ENCODE measurements at places on chromosomes 5 and 9. TPM values are rescaled to one million over a fixed set of nuclear protein-coding genes. Genes with fewer than 3 reads are reported as not detected.

Gene FCN1
- not detected for total RNA-seq

Gene GDF9
- total RNA-seq, result 0.67 TPM

Gene NPM1
- total RNA-seq, result 1,897 TPM

Gene PCDHGB4
- total RNA-seq, result 0.07 TPM

Gene TMC1
- total RNA-seq, result not detected

Gene C7
- not detected for total RNA-seq

Gene TRIM36
- not detected for total RNA-seq

Gene PCDHB11
- not detected for total RNA-seq

Gene ADGRD2
- total RNA-seq, result not detected

Gene PCDHB15
- not detected for total RNA-seq

Gene ARL14EPL
- not detected for total RNA-seq

Gene MYMK
- not detected for total RNA-seq

Gene SLC25A2
- total RNA-seq, result 0.56 TPM

Gene CDX1
- total RNA-seq, result not detected

Gene PARP8
- total RNA-seq, result 128 TPM

Gene STC2
- total RNA-seq, result 13.0 TPM

GRCh38 chr5:82298668-82299067, 20.5 kb upstream of the RPS23 start:
- DNase-seq, result no peak

- DNase-seq, result peak; percentile 47
Observed at GRCh38 chr5:61534481-61535267, 202.6 kb downstream of the ZSWIM6 start.

- no peak for DNase-seq
Observed at GRCh38 chr9:86598411-86599239, 244.4 kb upstream of the TUT7 start.

DNA sequence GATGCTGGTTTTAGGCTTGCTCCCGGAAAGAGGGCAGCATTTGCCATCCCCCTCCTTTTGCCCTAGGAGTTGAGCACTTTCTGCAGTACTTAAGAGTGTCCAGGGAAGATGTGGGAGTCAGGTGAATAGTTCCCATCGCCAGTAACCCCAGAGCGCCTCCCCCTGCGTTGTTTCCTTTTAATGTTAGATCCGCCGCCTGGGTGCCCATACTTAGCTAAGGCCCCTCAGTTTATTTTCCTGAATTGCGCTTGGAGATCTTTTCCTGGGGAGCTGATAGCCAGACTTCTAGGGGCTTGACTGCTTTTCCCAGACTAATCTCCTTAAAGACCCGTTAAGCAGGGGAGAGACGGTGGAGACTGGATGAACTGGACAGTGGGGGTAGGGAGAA, 377 bp upstream of the PCDHAC2 start:
- no peak for DNase-seq

DNA sequence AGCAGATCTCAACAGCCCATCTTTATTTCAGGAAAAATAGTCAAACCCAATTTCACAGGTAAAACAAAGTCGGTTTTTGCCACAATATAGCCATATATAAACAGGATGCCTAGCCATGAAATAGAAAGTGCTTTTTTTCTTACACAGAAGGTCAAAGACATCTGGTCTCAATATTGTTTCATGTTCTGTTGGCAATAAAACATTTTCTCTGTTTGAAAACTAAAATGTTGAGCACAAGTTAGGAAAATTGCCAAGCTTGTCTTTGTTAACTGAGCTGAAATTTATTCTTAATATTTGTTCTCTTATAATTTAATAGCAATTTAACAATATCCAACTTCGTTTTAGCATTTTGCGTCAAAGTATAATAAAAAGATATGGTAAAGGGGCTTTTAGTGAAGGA, 673.4 kb downstream of the DTWD2 start:
- DNase-seq, result no peak

GRCh38 chr5:54227759-54228158, 82.6 kb downstream of the ARL15 start:
- DNase-seq, result no peak

- DNase-seq, result peak; percentile 28
Observed at GRCh38 chr9:90880669-90881068, 79.0 kb downstream of the SYK start.

GRCh38 chr5:95872346-95873268, 50.1 kb upstream of the GLRX start:
- no peak for DNase-seq

- no peak for DNase-seq
Observed at GRCh38 chr5:91183743-91184142, 199.4 kb downstream of the ARRDC3 start.

DNA sequence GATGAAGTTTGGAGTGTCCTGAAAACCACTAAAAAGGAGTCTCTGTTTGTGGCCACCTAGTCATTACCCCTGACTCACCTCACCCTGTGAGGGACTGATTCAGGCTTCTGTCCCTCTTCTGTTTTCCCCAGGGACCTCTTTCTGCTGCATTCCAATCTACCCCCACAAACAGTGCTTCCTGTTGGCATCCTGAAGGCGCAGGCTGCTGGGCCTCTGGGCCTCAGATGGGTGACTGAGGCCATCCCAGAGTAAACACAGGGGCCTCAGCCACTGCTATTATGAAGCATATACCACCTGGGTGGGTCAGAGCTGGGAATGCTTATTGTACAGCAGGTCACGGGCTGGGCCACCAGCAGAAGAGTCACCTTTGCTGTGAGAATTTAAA, 20.0 kb downstream of the MORN5 start:
- no peak for DNase-seq

DNA sequence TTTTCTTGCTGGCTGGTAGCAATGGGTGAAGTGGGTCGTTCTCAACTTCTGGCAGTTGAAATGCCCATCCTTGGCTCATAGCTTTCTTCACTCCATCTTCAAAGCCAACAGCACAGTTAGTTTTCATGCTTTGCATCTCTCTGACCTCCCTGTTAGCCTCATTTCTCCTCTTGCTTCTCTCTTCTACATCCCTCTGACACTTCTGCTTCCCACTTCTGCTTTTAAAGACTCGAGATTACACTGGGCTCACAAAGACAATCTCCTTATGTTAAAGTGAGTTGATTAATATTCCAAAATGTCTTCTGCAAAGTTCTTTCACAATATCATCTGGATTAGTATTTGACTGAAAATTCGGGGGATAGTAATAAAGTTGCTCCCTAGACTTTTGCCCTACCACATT, 684.8 kb upstream of the CCNG1 start:
- no peak for DNase-seq

DNA sequence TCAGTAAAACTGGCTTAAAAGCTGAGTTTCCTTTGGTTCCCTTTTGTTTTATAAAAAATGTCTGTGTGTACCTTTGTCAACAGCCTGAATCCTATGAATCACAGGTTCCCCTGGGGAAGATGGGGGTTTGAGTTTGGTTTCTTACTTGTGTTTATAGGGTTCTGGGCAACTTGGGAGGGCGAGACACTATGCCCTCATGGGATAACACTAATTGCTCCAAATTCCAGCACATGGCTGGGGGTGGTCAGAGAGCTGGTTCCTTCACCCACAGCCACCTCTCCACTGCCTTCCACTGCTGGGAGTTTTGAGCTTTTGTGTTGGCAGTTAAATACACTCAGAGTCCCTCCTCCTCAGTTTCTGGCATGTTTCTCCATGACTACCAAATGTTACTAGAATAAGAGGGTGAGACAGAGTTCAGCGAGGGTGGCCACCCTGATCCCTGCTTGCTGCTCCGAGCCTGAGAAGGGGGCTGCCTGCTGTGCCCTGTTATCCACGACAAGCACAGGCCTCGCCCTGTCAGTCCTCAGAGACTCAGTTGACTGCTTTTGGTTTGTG, 83.0 kb upstream of the EPB41L4B start:
- no peak for DNase-seq

DNA sequence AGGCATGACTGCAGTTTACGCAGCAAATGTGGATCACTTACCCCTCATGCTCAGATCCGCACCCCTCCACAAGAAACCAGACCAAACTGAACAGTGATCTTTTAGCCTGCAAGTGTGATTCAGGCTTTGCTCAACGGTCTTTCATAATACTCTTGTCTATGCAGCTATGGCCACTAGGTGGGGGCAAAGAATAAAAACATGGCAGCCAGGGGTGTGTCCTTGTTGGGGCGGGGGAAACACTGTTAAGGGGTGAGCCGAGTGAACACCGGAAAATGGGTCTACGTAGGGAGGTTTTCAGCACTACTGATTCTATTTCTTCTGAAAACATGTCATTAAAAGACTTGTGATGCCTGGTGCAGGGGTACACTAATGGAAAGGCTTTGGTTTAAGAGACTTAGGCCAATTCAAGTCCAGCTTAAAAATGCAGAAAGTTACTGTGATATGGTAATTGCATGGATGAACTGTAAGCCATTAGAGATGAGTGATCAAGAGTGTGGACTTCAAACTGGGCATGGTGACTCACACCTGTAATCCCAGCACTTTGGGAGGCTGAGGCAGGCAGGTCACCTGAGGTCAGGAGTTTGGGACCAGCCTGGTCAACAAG, 49.9 kb upstream of the GPR151 start:
- DNase-seq, result peak; percentile 73

DNA sequence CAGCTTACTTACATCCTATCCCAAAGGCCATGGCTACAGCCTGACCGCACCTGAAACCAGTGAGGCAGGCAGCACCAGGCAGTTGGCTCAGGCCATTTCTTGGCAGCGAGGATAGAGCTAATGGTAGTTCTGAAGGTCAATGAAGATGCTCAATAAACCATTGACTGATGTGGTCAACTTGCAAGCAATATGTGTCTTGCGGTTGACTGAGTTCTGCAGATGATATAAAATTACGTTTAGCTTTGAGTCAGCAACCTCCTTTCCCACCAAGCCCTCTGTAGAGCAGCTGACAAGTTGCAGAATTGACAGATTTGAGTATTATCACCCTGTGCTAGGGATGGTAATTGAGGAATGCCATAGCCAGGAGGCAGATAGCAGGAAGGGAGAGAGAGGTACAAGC, 189.0 kb upstream of the PUM3 start:
- DNase-seq, result peak; percentile 41

GRCh38 chr5:131194725-131195124, 24.0 kb downstream of the LYRM7 start:
- no peak for DNase-seq

- no peak for DNase-seq
Observed at GRCh38 chr5:92353107-92354030, 970.3 kb upstream of the ARRDC3 start.

GRCh38 chr9:70049236-70049635, 5.6 kb downstream of the MAMDC2 start:
- no peak for DNase-seq

- DNase-seq, result no peak
Observed at GRCh38 chr9:17750269-17750668, 171.4 kb downstream of the SH3GL2 start.

GRCh38 chr9:127446713-127447415, 4.3 kb downstream of the RPL12 start:
- no peak for DNase-seq

- DNase-seq, result no peak
Observed at GRCh38 chr9:114271556-114272510, 51.1 kb upstream of the ORM1 start.

DNA sequence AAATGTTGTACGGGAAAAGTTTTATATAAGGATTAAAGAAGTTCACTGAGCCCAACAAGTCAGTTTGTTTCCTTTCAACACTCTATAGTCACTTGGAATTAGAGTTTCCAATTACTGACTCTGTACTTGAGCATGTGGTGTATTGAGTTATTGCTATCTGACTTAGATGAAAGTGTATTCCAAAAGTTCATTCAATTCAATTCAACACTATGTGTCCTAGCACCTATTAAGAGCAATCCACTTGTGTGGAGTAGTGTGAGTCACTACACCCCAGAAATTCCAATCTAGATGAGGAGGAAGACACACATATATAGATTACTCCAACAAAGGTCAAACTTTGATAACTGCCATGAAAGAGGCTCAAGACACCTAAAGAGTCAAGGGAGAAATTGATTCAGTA, 98.2 kb upstream of the SLCO6A1 start:
- DNase-seq, result no peak

- peak; percentile 59 for DNase-seq
Observed at GRCh38 chr5:35129921-35130485, 82.3 kb upstream of the AGXT2 start.

DNA sequence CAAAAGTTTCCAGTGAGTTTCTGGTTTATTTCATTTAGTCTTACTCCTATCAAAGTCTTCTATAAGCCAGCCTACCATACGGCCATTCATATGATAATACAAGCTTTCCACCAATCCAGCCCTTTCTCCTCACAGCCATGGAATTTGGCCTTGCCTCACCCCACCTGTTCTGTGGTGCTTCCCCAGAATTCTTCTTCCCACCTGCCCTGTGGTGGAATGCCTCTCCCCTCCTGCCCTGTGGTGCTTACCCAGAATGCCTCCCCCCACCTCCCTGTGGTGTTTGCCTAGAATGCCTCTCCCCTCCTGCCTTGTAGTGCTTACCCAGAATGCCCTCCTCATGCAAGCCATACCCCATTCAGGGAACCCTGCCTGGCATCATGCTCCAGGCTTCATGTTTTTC, 90.3 kb upstream of the APC start:
- DNase-seq, result no peak

- no peak for DNase-seq
Observed at GRCh38 chr5:25489834-25490538, 845.2 kb upstream of the CDH10 start.
